ENCODE measurements at places on chromosomes 13 and 19.

GRCh38 chr13:76638181-76638580, 248.0 kb downstream of the KCTD12 start:
- no peak for DNase-seq

- DNase-seq: peak; percentile 42
Observed at GRCh38 chr19:48400018-48400742, 6.7 kb downstream of the GRIN2D start.

DNA sequence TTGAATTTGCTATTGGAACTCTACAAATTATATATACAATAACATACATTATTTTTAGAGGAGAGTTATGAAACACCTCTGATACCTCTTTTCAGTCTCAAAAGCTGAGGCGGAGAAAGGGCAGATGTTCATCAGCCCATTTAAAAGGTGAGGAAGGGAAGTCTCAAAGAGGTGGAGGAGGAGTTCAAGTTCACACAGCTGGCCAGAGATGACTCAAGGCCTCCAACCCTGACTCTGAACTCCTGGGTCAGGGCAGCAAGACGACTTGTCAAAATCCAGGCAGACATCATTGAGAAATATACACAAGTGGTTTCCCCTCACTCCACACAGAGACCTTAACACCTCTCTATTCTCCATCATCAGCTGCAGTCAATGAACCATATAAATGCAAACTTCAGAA, 2.1 kb downstream of the SIAH3 start:
- no peak for DNase-seq

DNA sequence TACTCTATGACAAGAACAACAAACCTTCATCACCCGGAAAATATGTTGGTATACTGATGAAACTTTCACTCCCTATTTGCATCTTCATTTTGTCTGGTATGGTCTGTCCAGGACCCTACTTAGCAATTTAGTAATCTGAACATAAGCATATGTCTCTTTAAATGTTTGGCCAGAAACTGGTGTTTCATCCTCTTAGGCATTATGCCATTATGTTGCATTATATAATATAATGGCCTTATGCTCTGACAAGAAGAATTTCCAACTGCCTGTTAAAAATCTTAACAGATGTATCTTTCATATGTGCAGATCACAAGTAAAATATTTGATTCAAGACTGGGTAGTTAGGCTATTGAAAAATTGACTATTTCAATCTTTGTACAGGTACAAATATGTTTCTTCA, 610.6 kb upstream of the PRR20A start:
- no peak for DNase-seq

DNA sequence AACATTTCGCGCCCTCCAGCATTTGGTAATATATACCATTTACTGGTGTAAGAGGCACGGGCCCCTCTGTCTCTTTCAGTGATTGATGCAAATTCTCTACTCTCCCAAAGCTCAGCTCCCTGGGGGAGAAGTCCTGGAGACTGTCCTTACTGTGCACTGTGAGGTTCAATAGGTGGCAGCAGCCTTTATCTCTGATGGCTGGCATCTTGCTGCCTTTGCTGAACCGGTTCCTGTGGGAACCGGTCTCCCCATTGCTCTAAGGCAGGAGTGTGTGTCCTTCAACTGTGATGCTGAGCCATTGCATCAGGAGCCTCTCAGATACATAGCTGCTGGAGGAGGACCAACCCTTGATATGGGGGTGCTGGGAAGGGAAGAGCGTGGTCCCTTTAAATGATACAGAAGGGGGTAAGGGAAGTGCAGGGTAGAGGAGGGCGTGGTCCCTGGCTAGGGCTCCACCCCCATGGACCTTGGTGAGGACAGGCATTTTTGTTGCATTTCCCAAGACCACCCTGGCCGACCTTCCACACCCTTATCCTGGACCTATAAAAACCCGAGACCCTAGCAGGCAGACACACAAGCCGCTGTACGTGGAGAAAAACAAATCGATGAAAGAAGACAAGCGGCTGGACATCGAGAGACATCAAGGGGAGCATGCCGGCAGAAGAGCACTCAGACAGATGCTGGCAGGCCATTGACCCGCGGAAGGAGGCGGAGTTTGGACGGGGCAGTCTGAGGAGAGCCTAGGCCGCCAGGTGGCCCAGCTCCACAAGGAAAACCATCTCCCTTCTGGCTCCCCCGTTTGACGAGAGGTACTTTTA, 41.1 kb upstream of the GTF3A start:
- DNase-seq: no peak

GRCh38 chr13:47708386-47708785, 292.7 kb downstream of the SUCLA2 start:
- no peak for DNase-seq

GRCh38 chr13:102261809-102262208, 140.0 kb downstream of the FGF14 start:
- no peak for DNase-seq

DNA sequence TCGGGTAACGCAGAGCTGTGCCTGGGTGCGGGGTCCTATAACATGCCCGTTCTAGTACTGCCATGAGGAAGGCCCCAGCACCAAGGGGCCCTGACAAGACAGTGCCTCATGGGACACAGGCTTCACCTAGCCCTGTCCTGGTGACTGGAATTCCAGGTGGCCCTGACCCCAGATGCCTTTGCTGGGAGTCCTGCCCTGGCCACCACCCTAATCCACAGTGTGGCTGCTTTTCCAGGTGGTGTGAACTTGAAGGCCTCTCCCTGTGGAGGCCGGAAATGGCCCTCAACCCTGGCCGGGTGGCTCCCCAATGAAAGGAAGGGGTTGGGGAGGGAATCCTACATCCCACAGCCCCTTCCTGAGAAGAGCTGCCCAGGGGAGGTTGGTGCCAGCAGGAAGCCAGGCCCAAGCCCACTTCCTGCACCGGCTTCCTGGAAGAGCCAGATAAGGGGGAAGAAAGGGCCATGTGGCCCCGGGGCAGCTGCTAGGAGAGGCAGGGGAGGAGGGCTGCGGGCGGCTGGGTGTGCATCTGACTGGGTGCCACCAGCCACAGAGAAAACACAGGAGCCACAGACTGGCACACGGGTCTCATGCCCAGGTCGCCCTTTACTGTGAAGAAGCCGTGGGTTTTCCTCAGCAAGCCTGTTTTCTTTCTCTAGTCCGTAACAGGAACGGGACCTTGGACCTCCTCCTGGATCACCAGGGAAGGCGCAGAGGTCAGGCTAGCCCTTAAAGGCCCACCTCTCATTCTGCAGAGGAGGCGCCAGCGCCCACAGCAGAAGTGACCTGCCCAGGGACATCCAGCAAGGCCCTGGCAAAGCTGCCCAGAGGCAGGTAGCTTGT, 4.7 kb downstream of the LSM4 start:
- DNase-seq: no peak

DNA sequence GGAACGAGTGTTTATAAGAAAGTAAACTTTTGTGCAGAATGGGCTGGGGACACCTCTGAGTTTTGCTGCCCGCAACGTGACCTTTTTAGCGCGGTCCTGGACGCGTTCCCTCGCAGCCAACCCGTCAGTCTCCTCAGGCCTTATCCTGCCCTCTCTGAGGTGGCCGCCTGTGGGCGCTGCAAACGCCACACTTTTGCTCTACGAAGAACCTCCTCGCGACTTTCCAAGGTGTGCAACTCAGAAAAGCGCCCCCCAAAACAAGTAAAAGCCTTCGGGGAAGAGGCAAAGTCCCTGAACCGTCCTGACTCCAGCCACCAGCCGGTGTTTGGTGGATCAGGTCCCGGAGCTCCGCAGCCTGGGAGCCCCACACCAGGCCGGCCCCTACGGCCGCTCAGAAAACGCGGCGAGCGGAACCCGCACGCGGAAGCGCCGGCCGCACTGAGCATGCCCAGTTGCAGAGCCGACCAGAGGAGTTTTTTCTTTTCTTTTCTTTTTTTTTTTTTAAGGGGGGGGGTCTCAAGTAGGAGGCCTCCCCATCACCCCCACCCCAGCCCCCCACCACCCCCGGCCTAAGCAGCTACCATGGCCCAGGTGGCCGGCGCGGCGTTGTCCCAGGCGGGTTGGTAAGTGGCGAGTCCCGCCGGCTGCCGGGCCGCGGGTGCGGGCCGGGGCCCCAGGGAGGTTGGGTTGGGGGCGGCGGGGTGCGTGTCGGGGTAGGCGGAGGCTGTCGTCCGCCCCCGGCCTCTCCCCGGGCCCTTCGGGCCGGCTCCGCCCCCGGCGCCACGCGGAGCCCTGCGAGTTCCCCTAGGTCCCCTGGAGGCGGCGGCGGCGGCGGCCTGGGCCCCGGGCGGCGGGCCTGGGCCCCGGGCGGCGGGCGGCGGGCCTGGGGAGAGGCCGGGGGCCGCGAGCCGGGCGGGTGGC, at the start of gene TDRD3:
Gene TDRD3, plus strand, starts transcription at position 438 of the 921 bp plus-strand sequence. Its CDS starts 145 bp downstream, at position 583.
- DNase-seq: peak; percentile 81

GRCh38 chr13:20446405-20446804, 79.3 kb downstream of the CRYL1 start:
- no peak for DNase-seq

DNA sequence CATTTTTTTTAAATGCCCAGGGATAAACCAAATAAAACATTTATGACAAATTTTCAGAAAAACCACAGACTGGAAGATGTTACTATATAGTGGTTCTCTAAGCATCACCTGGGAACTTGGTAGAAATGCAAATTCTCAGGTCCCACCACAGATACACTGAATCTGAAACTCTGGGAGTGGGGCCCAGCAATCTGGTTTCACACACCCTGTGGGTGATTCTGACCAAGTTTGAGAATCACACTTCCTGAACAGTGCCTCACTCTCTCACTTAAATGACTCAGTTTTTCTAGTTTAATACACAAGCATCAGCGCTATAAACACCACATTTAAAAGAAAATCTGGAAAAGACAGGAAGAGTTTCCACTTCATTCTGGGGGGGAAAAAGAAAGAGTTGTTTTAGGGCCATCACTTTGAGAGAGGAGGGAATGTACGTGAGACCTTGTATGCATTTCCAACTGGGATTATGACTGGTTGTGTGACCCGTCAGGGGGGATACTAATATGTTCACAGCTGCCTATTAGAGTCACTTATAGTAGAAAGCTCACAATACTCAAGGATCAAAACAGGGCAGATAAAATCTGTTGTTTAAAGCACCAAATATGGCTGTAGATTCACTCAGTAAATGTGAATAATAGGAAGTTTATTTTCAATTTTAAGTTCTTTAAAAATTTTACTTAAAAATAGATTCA, 567.7 kb downstream of the GPC6 start:
- no peak for DNase-seq

DNA sequence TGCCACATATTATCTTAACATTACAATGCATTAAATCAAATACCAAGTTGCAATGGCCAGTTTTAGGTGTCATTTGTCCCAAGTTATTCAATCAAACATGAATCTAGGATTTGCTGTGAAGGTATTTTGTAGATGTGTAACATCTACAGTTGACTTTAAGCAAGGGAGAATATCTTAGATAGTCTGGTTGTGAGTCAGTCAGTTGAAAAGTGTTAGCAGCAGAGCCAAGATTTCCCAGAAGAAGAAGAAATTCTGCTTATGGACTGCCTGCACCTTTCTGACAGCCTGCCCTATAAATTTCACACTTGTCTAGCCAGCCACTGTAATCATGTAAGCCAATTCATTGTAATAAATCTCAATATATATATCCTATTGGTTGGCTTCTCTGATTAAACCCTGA, 41.3 kb upstream of the INTS6 start:
- no peak for DNase-seq

- DNase-seq: no peak
Observed at GRCh38 chr13:23778002-23778652, 111.1 kb downstream of the MIPEP start.
